AG10803 (cell line): ENCODE measurements at places on chromosomes 16 and 17.

DNA sequence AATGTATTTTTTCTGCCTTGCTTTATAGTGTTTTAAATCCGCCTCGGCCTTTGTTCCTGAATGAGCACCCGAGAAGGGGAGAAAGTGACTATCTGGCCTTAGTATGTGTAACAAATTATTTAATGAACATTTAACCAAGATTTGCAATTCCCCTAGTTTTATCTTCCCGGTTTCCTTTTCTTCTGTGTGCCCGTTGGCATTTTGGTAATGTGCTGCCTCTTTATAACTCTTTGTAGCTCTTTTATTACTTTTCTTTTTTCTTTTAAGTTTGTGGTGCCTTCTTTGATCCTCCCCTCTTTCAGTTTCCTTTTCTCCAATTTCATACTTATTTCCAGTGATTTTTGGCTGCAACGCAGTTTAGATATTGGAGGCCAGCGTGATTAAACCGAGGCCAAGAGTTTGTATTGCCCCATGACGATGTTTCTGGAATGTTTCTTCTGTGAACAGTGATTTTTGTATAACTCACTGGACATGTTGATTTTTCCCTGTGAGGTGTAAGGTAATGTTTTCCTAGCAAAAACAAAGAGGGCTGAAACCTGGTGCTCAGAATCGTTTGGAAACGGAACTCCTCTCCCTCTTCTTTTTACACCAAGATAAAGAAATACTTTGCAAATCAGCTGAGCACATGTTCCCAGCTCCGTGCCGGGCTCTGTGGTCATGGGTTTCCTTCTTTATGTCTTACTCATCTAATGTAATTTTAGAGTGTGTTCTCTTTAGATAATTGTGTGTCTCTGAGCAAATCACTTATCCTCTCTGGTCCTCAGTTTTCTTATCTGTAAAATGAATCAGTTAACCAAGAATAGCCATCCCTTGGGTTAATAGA lies 344.3 kb downstream of the WWOX start:
- no peak for DNase-seq

DNA sequence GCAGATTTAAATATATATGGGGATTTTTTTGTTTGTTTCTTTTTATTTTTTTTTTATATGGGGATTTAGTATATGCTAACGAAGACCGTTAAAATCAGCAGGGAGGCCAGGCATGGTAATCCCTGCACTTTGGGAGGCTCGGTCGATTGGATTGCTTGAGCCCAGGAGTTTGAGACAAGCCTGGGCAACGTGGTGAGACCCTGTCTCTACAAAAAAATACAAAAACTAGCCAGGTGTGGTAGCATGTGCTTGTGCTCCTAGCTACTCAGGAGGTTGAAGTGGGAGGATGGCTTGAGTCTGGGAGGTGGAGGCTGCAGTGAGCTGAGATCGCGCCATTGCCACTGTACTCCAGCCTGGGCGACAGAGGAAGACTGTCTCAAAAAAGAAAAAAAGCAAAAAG lies 22.3 kb upstream of the MEIOC start:
- no peak for DNase-seq

GRCh38 chr17:48994549-48995303 lies 2.5 kb upstream of the IGF2BP1 start:
- DNase-seq, result no peak

DNA sequence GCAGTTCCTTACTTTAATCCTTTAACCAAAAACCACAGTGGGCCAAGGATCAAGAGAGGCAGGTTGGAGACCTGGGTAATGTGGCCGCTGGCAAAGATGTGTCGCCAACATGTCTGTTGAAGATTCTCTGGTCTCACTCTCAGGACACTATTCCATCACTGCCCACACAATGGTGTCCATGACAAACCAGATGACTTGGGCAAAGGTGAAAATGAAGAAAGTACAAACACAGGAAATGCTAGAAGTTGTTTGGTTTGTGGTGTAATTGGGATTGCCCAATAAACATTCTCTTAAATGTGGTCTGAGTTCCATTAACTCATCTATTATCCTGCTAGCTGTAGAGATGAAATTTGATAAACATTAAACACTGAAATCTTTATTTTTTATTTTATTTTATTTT lies 43.3 kb downstream of the SALL1 start:
- DNase-seq, result no peak

GRCh38 chr17:55340176-55340575 lies 75.4 kb downstream of the HLF start:
- no peak for DNase-seq

GRCh38 chr17:13350466-13350865 lies 251.3 kb downstream of the HS3ST3A1 start:
- DNase-seq, result no peak

GRCh38 chr16:88821168-88821850 lies 9.6 kb upstream of the APRT start:
- no peak for DNase-seq

DNA sequence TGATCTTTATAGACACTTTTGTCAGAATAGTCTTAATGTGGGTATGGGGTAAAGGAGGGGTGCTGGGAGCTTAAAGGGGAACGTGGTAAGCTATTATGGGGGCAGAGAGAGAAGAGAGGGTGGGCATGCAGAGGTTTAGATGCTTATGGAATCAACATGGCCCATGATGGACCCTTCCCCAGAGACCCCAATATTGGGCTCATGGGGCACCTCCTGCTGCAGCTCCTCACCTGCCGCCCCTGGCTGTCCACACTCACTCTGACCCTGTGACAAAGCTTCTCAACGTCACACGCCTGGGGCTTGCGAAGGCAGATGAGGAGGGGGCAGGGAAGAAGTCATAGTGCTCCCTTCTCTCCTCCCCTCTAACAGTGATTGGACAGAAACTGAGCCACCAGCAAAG lies 95.3 kb downstream of the SHISA6 start:
- no peak for DNase-seq

GRCh38 chr16:26981266-26981938 lies 85.3 kb upstream of the C16orf82 start:
- DNase-seq, result peak; percentile 57

GRCh38 chr16:68070249-68070730 lies 14.9 kb upstream of the NFATC3 start:
- no peak for DNase-seq

GRCh38 chr17:5019475-5019956 lies 15.7 kb downstream of the SLC52A1 start:
- no peak for DNase-seq

DNA sequence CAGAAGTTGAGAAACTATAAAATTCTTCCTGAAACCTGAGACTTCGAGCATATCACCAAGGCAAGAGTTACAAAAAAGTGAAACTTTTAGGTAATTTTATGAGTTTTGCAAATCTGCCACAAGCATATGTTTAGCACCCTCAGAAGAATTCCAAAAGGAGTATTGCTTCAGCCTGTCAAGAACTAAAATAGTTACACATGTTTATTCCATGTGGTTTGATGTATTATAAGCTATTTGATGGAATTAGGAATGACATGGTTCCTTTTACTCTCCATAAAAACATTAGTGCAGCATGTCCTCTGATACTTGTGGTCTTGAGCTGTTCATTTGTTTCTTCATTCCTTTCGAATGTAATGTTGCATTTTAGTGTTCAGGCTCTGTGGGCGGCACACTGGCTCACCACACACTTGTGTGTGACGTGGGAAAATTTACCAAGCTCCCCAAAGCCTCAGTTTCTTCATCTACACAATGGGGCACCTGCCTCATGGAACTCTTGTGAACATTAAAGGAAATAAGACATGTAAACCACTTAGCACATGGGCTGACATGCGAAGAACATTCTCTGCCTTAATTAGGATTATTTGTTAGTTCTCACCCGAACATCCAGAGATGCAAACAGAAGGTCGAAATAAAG lies 204.2 kb upstream of the FOXF1 start:
- DNase-seq, result peak; percentile 93

- DNase-seq, result peak; percentile 41
These were observed 55.6 kb upstream of the ALOX12 start for GRCh38 chr17:6940186-6940649.

- DNase-seq, result no peak
These were observed 895 bp downstream of the ANKRD40CL start for GRCh38 chr17:50766222-50767023.

DNA sequence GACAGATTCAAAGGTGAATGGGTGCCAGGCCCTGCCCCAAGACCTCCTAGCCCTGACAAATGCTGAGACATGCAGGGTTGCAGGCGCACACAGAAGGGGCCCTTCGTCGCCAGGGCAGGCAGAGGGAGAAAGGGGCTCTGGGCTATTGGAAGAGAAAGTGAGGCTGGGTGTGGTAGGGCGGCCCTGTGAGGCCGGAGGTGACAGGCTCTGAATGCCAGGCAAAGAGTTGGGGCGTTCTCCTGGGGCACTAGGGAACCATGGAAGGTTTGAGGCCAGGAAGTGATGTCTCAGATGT lies 26.4 kb upstream of the NXPH3 start:
- DNase-seq, result no peak

DNA sequence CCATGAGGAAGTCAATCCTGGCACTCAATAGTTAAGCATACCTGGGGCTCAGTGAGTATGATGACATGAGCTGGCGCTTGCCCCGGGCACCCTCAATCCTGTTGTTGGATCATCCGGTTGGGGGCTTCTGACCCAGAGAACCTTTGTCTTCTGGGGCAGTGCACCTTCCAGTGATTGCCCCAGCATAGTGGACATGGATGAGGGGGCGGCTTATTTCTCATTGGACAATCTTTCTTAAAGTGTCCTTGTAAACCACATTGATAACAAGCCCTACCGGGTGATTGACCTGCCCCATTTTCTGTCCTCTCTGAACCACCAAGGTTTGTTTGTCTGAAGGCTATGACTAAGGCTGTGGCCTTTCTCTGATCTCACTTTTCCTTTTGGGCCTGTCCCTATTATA lies 18.2 kb downstream of the IGSF6 start:
- DNase-seq, result no peak

- DNase-seq, result peak; percentile 57
These were observed 16.8 kb downstream of the VASN start for GRCh38 chr16:4388271-4389021.
